ENCODE measurements at places on chromosomes 3 and 15.

DNA sequence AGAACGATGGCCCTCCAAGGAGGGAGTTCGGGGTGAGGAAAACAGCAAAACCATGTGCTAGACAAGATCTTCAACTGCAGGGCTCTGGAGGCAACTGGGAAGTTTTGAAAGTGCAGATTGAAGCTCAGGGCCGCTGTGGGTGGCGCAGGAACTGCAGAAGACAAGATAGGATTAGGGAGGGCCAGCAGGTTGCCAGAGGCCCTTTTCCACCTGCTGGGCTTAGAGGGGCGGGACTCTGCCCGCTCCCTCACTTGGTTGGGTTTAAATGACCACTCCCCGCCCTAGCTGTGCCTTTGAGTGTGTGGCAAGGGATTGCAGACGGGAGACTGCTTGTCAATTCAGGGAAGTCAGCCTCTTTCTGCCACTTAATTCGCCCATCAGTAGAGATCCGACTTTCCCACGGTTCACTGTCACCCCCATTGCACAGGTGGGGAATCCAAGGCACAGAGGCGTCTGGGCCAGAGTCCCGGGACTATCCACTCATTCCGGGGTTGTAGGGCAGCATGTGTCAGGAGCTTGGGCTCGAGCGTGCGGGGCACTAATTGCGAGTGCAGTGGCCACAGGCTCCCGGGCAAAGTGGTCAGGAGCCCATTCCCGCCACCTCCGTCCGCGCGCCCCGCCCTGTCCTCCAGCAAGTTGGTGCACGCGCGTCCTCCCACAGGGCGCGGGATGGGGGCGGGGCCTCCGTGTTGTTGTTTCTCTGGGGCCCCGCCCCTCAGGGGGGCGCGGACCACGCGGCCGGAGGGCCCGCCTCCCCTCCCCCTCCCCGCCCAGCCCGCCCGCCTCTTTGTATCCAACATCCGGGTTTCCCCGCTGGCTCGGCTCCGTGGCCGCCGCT, at the start of gene ACVR2B:
ACVR2B (plus strand) TSS at position 816 of the 838 bp plus-strand sequence. CDS start 433 bp downstream, outside the sequence.
- no peak for DNase-seq

DNA sequence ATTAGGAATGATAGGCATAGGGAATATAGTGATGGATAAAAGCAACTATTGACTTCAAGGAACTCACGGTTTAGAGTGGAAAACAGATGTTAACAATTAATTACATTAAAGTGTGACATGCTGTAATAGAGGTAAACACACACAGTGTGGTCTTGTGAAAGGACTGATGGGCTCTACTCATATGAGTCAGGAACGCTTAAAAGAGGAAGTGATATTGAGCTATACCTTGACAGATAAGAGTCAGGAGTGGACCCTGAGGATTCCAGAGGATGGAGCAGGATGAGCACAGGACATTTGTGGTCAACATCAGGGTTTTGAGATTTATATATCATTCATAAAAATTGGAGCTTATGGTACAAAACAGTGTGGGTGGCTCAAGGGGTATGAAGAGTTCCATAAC, 11.0 kb downstream of the EXOG start:
- no peak for DNase-seq

GRCh38 chr3:24237971-24238706, 256.5 kb downstream of the THRB start:
- DNase-seq = peak; percentile 76

DNA sequence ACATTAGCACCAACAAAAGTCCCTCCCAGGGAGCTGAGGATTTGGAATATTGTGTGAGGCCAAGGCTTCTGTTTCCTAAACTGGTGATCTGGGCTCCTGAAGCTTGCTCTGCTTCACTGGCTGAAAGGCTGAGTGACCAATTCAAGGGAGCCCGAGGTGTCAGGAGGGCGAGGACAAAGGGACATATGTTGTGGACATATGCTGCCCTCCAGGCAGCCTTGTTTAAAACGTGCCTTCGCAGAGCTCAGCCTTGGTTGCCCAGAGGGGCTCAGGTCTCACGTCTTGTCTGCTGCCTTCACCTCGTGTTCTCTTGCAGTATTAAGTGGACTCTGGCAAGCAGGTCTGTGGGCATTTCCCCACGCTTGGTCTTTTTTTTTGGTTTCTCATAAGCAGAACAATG, 7.0 kb downstream of the SLCO3A1 start:
- no peak for DNase-seq

GRCh38 chr15:40511472-40512133, 40.8 kb downstream of the CHST14 start:
- DNase-seq = no peak

DNA sequence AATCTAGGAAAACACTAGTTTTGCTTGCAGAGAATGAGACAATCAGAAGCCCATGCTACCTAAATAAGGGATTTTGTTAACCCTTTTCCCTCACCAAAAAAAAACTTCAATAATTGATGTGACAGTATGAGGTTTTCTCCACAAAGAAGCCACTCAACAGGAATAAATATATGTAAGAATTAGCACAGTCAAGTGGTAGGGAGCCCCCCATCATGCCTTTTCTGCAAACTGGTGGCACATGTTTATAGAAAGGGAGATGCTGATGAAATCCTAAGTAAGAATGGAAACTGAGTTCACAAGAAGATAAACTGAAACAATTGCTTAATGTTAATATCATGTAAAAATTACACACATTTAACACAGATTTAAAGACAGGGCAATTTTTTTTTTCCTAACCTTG, 51.0 kb downstream of the PHC3 start:
- DNase-seq = no peak

GRCh38 chr3:25897019-25897418, 107.1 kb downstream of the OXSM start:
- DNase-seq = no peak

DNA sequence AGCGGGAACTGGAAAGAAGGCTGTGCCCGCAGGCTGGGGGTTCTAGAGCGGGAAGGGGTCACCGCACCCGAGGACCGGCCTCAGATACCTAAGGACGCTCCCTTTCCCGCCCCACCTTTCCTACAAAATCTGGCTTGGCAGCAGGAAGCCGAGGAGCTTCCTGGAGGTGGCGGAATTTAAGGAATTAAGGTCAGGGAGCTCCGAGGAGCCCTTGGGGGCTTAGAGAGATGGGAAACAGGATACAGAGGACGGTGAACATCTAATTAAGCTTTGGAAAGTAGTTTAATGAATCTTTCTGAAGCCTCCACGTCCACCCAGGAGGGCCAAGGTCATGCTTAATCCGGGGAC, 507 bp upstream of the AP3B2 start:
- no peak for DNase-seq

GRCh38 chr3:187377842-187378241, 9.7 kb downstream of the RTP4 start:
- no peak for DNase-seq

- DNase-seq = no peak
These were observed 93.9 kb downstream of the OPA1 start for GRCh38 chr3:193686665-193687483.

DNA sequence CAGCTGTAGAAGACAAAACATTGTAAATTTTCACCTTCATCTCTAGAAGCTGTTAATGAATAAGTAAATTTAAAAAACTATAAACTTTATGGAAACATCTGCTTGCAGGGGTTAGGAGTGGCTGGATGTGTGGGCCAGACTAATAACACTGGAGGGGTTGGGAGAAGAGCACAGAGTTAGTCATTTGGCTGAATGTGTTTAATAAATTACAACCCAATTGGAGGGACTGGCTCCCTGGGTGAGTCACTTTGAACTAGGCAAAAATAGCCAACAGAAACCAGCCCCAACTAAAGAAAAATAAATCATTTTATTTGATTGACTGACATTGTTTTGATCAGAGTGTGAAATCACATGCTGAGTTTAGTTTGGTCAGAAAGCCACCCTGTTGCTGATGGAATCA, 21.8 kb downstream of the DGKG start:
- DNase-seq = no peak

- no peak for DNase-seq
These were observed 110.8 kb upstream of the NSMCE3 start for GRCh38 chr15:29380466-29380865.

GRCh38 chr3:23804441-23805209, 1.1 kb upstream of the UBE2E1 start:
- no peak for DNase-seq

DNA sequence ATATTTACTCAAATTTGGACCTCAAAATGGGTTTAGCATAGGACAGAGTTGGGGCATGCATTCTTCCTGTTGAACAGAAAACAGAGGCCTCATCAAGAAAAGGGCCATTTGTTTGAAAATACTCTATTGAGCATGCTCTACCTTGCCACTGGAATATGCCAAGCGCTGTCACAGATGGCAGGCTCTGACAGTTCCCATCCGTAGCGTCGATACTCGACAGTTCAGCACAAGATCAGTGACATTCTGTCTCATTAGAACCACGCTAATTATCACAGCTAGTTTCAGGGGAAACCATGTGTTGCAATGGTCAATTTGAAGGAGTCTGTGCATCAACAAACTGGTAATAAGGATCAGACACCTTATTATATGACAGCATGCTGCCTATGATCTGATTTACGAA, 54.5 kb downstream of the SATB1 start:
- no peak for DNase-seq

DNA sequence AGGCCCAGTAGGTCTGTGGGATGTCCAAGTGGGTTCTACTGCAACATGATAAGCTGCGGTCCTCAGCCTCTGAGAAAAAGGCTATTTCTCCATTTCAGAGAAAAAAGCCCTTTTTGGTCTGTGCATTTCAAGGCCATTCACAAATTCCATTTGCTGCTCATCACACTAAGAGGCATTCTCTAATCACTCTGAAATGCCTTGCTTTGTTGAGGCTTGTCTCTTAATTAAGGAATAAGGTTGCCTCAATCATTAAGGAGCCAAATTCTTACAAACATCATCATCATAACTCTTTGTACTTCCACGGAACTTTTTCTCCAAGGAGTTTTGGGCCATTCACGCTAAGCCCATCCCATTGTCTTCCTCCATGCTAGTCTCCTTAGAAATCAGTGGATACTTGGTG, 74.4 kb downstream of the BOC start:
- DNase-seq = no peak

DNA sequence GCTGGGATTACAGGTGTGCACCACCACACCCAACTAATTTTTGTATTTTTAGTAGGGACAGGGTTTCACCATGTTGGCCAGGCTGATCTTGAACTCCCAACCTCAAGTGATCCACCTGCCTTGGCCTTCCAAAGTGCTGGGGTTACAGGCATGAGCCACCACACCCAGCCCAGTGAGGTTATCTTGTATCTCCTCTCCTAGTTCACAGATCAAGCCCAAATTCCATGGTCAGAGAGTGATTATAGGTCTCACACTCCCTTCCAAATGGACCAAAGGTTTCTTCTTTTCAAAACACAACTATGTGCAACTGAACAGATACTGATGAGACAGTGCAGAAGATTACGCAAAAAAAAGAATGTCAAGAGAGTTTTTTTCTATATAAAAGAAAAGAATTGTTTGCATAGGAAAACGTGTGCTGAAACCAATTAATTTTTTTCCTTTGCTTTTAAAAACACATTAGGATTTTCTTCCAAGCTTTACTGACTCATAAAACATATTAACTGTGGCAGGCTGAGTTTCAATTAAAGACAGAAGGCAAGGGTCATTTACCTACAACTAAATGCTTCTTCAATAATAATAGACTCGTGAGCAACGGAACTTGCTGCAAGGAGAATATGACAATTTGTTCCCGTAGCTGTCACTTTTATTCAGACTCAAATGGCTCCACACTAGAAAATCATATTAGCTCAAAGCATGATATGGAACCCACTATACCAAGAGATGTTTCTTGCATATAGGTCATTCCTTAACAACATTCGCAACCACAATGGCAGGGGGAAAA, 30.4 kb upstream of the THUMPD3 start:
- no peak for DNase-seq

DNA sequence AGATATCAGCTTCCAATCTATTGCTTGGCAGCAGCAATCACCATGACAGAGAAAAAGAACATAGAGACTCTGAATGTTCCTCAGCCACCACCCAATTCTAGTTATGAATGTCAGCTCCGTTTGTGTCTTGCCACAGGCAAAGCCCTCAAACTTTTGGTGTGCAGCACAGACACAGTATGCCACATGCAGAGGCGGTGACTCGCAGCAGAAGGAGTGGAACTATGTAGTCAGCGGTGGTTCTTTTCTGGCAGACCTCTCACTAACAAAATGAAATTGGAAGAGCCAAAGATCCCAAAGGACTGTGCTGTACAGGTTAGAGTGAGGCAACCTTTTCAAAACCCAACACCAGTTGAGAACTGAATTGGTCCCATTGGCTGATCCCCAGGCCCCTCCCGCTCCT, 220.9 kb downstream of the SLC9A9 start:
- DNase-seq = no peak

DNA sequence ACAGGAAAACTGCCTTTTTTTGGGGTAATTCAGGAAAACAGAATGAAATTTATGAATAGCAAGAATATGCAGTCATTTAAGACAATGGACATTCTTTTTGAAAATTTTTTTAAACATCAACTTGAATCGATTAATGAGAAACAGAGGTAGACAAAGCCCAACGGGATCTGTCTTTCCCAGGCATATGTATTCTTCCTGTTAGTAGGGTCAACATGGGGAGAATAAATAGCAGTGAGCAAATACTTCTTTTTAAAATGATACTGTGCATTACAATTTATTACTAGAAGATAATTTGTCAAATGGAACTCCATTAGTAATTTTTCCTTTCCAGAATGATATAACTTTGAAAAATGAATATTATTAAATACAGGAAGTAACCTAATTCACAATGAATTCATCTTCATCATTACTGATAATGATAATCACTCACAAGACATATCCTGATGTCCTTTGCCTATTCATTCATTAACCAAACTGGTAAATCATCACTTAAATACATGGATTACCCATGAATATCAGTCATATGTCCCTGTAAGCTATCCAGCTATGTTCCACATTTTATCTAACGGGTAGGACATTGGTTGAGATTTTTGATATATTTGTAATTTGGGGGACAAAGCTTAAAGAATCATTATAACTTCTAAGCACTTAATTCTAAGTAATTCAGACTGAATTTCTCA, 209.2 kb upstream of the CDIN1 start:
- no peak for DNase-seq

- DNase-seq = no peak
These were observed 223.0 kb upstream of the P2RY1 start for GRCh38 chr3:152611905-152612304.

GRCh38 chr3:31218082-31218481, 314.6 kb upstream of the STT3B start:
- no peak for DNase-seq

GRCh38 chr3:42743204-42743995, 29.7 kb downstream of the CCDC13 start:
- DNase-seq = no peak

GRCh38 chr15:77511869-77512268, 91.2 kb downstream of the HMG20A start:
- no peak for DNase-seq

- no peak for DNase-seq
These were observed 165.5 kb upstream of the LRIG1 start for GRCh38 chr3:66666362-66666761.

GRCh38 chr3:86182606-86183005, 808.3 kb downstream of the VGLL3 start:
- no peak for DNase-seq

DNA sequence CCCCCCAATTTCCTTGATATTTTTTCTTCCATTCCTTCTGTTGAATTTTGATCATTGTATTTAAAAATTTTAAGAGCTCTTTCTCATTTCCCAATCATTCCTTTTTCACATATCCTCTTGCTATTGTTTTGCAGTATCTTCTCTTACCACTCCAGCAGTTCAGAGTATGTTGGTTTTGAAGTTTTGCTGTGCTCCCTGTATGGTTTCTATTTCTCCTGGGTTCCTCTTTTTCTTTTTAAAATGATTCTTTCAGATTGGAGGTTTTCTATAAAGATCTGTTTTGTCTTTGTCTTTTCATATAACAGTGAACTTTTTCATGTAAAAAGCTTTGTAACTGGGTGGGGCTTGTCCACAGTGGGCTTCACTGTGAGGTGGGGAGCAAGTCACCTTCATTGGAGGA, 12.8 kb downstream of the USP3 start:
- no peak for DNase-seq

- DNase-seq = no peak
These were observed 30.5 kb downstream of the LCMT2 start for GRCh38 chr15:43299884-43300283.
